Type B pancreatic cell (in vitro differentiated cells): ENCODE measurements at places on chromosomes 6 and 20. TPM values are rescaled to one million over a fixed set of nuclear protein-coding genes. Genes with fewer than 3 reads are reported as not detected.

- peak; percentile 37 for DNase-seq
Observed at GRCh38 chr6:43977404-43978111, 149.7 kb downstream of the MRPL14 start.

GRCh38 chr20:49668181-49668877, 45.3 kb downstream of the B4GALT5 start:
- DNase-seq = no peak

DNA sequence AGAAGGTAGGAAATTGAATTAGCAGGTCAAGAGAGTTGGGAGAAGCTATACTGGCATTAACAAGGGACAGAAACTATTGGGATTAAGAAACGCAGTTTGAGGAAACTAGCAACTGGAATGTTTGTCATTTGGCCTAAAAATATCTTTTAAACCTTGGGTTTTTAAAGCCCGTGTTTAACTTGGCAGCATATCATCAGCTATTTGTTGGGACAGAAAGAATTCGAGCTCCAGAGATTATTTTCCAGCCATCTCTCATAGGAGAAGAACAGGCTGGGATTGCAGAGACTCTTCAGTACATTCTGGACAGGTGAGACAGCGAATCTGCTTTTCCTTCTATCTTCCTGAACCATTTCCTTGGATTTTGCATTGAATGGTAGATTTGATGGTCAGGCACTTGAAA, 17.8 kb downstream of the ACTR5 start:
- no peak for DNase-seq

DNA sequence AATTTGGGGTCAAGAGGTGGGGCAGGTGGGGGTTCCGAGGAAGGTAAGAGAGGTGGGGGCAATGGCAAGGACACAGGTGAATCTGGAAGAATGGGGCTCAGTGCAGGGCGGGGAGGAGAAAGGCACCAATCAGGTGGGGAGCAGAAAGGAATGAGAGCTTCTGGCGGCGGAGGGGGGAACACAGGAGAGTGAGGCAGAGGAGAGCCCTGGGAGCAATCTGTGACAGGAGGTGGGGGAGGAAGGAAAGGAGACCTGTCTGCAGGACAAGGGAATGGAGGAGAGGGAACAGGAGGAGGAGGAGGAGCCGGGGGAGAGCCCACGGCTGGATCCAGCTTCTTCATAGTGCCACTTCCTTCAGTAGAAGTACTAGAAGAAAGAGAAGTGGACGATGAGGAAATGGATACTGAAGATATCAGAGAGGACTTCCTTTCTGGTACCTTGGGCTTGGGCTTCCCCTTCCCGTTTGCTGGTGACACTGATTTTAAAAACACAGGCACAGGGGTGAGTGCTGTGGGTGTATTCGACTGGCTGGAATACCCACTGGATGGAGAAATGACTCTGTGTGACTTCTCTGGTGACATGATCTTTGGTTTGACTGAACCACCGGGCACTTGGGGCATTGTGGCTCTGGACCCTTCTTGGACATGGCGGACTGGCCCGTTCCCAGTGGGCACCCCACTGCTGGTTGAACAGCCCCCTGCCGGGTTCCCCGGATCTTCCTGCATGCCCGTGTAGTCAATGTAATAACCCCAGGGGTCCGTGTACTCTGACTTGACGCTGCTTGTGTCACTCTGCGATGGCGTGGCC, 27.4 kb downstream of the HEBP2 start:
- no peak for DNase-seq

- no peak for DNase-seq
Observed at GRCh38 chr20:5216663-5217062, 89.9 kb downstream of the CDS2 start.

DNA sequence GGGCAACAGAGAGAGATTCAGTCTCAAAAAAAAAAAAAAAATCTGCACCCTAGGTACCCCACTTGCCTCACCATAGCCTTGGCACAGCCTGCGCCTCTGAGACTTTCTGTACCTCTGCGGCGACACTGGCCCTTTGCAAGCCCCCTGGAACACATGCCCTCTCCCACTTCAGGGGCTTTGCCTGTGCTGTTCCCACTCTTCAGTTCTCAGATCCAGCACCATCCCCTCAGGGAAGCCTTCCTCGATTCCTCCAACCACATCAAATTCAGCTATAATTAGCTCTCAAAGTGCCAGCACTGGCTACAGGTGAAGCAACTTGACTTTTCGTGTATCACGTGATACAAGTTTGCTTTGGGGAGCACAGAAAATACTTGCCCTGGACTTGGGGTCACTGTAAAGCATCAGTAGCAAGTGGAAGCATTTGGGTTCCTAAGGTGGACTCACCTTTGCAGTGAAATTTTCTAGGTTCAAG, 2.1 kb upstream of the UBE2V1 start:
- DNase-seq = no peak

DNA sequence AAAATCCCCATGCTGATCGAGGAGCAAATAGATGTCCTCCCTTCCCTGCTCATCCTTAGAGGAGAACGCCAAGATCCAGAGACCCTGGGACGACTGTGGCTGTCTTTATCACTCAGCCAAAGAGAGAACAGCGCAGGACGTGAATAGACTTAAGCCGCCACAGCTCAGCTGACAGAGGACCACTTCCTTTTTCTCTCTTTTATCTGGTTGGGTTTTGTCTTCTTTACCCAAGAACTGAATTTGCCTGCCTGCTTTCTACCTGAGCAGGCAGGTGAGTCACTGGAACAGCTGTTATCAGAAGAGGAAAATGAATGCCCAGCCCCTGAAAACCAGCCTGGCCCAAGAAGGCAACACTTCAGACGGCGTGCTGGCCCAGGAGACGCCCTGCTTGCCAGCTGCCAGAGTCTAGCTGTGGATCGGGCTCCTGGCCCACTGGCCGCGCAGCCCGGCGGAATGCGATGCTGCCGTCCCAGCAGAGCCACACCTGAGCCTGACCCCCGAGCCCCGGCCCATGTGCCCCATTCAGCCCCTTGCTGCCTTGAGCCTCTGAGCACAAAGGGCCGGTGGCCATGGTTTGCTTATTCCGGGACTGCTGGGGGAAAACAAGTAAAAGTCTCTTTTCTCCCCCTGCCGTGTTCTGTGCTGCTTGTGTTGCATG, 82.1 kb downstream of the TCP11 start:
- no peak for DNase-seq

GRCh38 chr6:115540077-115540869, 520.4 kb downstream of the FRK start:
- no peak for DNase-seq

LIME1 gene
- 6.3 and 11.3 TPM in 2 replicates for total RNA-seq

MCHR2 gene
- total RNA-seq = not detected in 2 replicates

PNLDC1 gene
- 0.17 TPM in 1 of 2 replicates, not detected in the other for total RNA-seq

HLA-DOB gene
- 0.88 TPM in 1 of 2 replicates, not detected in the other for total RNA-seq
